ENCODE measurements at places on chromosomes 6 and 20.

DNA sequence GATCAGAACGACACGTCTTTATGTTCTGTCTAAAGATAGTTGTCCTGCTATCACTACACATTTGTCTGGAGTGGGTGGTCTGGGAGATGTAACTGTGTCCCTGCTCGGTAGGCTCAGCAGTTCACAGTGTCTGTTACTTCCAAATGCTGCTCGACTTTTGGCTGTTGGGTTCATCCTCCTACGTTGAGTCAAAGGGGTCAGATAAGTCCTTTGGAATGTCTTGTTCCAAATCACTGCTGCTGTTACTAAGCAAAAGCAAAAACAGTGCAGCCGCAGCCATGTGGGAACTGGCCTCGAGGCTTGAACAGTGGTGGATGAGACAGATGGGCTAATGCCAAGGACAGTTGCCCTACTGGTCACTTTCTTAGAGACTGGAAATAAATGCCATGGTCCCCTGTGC, 272.2 kb upstream of the MAP3K7 start:
- DNase-seq, result no peak

DNA sequence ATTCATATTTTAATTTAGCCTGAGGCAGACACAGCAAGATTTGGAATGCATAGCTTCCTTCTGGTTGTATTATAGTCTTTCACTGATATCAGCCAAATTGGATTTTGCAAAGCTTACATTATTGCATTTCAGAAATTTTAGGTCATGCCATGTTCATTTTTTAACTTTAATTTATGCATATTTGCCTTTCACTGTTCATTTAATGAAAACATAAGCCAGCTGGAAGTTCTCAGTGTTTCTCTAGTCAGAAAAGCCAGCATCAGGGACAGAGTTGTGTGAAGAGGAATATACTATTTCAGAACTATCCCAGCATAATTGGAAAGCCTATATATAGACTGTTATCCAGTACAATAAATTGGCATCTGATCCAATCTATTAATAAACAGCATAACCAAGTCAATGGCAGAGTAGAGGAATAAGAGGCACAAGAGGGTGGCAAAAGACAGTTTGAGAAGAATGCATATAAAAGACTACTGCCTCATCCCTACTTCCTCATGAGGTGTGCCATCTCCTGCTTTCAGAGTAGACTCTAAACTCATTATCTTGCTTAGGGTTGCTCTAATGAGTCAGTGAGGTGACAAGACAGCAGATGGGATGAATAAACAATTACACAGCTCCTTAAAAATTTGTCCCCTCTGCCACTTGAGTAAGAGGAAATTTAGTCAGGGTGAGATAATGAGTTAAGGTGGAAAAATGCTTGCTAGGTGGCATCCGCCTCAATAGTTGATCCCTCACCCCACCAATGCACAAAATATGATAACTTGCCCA, 159.8 kb upstream of the HCRTR2 start:
- DNase-seq, result no peak

DNA sequence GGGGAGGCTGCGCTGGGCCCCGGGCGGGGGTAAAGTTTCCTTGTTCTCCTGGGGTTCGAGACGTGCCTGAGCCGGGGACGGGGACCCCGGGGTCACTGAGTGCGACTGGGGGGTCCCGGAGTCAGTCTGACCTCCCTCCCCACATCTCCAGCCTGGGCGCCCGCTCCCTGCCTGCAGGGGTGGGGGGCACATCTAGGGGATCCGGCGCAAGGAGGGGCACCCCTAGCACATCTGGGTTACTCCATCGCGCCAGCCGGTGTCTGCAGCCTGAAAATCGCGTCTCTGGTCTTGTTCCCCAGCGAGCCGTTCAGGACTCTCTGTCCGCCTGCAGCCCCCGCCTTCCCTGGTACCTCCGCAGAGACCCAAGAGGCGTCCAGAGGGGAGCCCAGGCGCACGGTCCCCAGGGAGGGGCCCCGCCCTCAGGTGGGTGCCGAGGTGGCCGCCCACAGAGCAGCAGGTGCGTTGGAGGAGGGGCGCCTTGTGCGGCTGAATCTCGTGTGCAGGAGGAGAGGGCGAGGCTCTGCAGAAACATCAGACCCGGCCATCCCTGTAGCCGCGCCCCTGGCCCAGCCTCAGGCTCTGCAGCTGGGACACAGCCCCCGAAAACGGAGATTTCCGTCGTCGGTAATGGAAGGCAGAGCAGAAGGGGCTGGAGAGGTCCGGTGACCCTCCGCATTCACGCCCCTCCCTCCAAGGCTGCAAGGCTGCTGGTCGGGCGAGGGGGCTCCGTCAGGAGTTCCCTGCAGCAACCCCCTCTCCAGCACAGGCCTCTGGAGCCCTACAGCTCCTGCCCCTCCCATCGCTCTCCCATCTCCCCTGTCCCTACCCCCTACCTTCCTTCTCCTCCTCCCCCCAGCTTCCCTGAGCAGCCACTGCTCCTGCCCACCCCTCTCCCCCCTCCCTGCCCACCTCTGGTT, 628 bp upstream of the CHRNA4 start:
- no peak for DNase-seq

- DNase-seq, result no peak
Observed at GRCh38 chr6:33678932-33679490, 32.5 kb downstream of the UQCC2 start.

DNA sequence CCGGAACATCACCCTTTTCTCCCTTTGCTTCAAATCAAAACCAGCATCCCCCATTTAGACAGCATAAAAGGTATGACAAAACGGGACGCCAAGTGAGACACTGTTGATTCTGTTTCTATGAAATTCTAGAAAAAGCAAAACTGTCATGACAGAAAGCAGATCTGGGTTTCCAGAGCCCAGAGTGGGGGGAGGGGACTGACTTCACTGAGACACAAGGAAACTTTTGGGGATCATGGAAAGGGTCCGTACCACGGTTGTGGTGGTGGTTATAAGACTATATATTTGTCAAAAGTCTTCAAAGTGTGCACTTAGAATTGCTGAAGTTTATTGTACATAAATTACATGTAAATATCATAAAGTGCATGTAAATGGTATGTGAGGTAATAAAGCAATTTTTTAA, 82.6 kb downstream of the SLC22A3 start:
- no peak for DNase-seq

DNA sequence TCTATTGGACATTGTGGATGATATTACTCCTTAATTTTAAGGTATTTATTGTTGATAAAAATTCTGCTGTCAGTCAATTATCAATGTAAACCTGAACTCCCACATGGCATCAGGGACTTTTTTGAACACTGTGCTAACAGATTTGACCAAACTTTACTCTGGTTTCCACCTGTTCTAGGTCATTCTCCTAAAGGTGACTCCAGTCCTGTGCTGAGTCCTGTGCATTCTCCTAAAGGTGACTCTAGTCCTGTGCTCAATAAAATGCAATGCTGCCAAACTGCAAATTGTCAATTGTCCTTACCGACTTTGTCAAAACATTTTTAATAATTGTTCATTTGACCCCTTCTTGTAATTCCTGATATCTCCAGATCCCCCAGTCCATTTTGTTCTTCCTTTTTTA, 408.4 kb upstream of the EPHA7 start:
- DNase-seq, result no peak

DNA sequence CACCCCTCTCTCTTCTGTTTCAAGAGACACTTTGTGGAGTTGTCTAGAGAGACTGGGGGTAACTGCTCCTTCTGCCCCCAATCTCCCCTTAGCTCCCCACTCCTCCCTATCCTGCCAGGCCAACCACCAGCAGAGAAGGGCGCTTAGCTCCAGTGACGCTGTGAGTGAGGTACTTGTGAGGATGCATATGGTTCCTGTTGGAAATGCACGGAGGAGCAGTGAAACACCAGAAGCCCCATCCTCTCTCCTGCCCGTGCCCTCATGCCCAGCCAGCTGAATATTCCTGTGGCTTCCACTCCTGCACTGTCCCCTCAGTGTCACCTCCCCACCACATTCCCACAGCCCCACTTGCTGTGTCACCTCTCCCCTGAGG, 11.9 kb downstream of the NT5E start:
- DNase-seq, result no peak

DNA sequence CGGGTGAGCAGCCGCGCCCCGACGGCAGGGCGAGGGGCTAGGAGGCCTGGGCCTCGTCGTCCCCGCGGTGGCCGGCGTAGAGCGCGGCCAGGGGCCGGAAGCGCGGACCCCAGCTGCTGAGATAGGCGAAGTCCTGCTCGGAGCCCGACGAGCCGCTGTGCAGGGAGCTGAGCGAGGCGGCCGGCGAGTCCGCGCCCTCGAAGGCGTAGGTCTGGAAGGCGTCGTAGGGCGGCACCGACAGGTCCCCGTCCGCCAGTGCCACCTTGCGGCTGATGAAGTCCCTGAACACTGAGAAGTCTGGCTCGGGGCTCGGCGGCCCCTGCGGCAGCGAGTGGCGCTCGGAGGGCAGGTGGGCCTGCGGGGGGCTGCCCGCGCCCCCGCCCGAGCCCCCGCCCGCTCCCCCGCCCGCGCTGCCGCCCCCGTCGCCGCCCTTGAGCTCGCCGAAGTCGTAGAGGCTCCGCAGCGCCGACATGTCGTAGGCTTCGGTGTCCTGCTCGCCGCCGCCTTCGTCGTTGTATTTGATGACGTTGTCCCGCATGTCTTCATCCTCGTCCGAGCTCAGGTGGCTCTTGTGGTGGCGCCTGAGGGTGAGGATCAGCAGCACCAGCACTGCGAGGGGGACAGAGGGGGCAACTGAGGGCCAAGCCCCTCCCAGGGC, 56.5 kb downstream of the CD40 start:
- peak; percentile 49 for DNase-seq

GRCh38 chr6:52231406-52232127, 12.7 kb downstream of the IL17F start:
- no peak for DNase-seq

DNA sequence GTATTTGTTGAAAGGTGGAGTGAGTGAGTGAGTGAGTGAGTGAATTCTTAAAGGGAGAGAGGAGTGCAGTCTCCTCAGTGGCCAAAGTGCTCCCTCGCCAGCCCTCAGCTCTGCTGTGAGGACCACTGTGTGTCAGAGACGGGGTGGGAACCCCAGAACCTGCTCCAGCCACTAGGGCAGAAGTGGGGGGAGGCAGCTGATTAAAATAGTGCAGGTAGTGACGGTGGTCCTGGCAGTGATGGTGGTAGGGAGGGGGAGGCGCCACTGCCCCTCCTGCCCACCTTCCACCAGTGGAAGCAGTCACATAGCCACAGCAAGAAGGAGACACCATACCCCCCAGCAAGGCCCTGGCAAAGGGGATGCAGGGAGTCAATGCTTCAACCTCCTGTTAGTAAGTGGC, 133.5 kb downstream of the PHACTR3 start:
- no peak for DNase-seq

GRCh38 chr6:26056583-26057350, 30.5 kb upstream of the HFE start:
- DNase-seq, result no peak

- DNase-seq, result no peak
Observed at GRCh38 chr6:53672237-53672636, 6.7 kb upstream of the KLHL31 start.

GRCh38 chr20:14913896-14914620, 576.6 kb upstream of the FLRT3 start:
- no peak for DNase-seq

GRCh38 chr20:62052842-62053464, 12.7 kb downstream of the TAF4 start:
- DNase-seq, result no peak

DNA sequence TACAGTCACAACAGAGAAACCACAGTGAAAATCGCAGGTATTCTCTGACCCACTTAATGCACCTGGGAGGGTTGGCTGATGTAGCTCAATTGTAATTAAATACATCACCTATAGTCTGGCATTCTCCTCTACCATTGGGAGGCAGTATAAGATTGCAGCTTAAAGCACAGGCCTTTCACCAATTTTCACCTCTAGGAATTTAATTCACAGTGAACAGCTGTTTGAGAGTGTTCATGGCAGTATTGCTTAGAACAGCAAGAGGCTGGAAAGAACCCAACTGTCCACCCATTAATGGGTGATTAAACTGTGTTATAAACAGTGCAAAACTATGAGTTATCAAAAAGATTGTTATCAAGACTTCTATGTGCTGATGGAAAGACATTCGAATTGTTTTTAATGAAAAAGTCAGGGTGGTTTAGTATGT, 2.0 kb downstream of the EDEM2 start:
- DNase-seq, result no peak

- DNase-seq, result no peak
Observed at GRCh38 chr6:37244430-37245310, 12.9 kb upstream of the TBC1D22B start.
